ENCODE measurements at places on chromosomes 12 and 14. TPM values are rescaled to one million over a fixed set of nuclear protein-coding genes. Genes with fewer than 3 reads are reported as not detected.
A peak's percentile ranks its signal among the peaks of the same experiment; 100 is the strongest.

LRP1-AS gene
- not detected for total RNA-seq

GRCh38 chr12:53453953-53454640 lies 2.2 kb downstream of the PCBP2 start:
- DNase-seq: no peak
- no peaks in the 10 kb centered on the region for H3K27me3 ChIP-seq
- no peak overlapping the region for H3K27ac ChIP-seq
- H3K4me3 ChIP-seq: peak overlapping the region; percentile 65

DNA sequence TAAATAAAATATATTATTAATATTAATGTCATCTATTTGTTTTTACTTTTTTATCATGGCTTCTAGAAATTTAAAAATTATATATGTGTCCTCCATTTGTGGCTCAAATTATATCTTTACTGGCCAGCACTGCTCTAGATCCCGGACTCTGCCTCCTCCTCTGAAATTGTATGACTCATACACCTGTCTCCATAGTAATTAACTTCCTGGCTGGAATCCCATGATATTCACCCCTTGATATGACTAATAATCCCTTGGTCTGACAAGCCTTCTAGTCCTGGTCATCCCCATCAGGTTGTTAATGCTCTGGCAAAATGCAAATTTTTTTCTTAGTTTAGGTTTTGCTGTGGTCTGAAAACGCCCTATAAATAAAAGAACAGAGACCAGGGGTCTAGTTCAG lies 116.2 kb downstream of the BMP4 start:
- H3K4me3 ChIP-seq: no peak overlapping the region
- no peaks in the 10 kb centered on the region for H3K36me3 ChIP-seq
- H3K27me3 ChIP-seq: no peaks in the 10 kb centered on the region
- DNase-seq: no peak

DNA sequence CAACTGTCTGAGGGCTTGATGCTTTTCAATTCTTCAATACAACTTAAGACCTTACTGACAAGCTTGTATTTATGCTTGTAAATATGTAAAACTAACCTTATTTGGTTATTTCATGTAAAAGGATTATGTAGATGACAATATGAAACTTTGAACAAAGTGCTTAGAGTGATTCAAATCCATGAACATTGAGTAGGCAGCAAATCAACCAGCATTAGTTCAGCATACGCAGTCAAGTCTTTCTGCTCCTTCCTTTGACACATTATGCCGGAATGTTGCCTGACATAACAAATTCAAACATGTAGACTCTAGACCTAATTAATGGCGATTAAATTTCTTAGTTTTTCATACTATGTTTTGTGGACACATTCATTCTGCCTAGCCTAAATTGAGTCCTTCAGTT lies 105.2 kb downstream of the FGD4 start:
- no peaks in the 10 kb centered on the region for H3K36me3 ChIP-seq
- H3K27ac ChIP-seq: peak overlapping the region; percentile 62
- no peak for DNase-seq
- H3K27me3 ChIP-seq: no peaks in the 10 kb centered on the region
- H3K4me1 ChIP-seq: peaks cover 75% of the 10 kb centered on the region
- peak overlapping the region; percentile 3 for H3K4me3 ChIP-seq

GRCh38 chr14:34322940-34323418 lies 139.1 kb downstream of the SPTSSA start:
- DNase-seq: peak; percentile 51
- H3K4me1 ChIP-seq: no peaks in the 10 kb centered on the region
- H3K4me3 ChIP-seq: no peak overlapping the region
- H3K36me3 ChIP-seq: no peaks in the 10 kb centered on the region

TRHDE gene
- 0.32 TPM for total RNA-seq

- no peak overlapping the region for H3K4me3 ChIP-seq
- no peaks in the 10 kb centered on the region for H3K36me3 ChIP-seq
- peak; percentile 7 for DNase-seq
- H3K27ac ChIP-seq: no peak overlapping the region
Observed at GRCh38 chr12:97142737-97143410, 235.8 kb downstream of the NEDD1 start.

DNA sequence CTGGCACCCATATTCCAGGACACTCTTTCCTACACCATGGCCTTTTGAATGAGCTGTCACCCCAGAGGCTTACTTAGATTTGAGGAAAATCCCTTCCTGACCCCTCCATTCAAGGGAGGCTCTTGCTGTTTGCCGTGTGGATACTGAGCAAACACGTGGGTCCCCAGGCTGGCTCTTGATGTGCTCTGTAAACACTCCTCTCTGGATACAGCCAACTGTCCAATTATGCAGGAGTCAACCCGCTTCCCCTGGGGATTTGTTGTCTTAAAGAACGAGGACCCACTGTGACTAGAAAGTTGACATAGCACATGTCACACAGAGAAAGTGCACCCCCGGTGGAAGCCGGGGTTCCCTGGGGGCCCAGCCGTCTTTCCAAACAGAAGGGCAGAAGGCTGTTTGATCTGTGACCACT lies 75.8 kb upstream of the CEP83 start:
- no peak overlapping the region for H3K27ac ChIP-seq
- no peak overlapping the region for H3K4me3 ChIP-seq
- no peak for DNase-seq
- no peaks in the 10 kb centered on the region for H3K27me3 ChIP-seq
- H3K36me3 ChIP-seq: no peaks in the 10 kb centered on the region

DNA sequence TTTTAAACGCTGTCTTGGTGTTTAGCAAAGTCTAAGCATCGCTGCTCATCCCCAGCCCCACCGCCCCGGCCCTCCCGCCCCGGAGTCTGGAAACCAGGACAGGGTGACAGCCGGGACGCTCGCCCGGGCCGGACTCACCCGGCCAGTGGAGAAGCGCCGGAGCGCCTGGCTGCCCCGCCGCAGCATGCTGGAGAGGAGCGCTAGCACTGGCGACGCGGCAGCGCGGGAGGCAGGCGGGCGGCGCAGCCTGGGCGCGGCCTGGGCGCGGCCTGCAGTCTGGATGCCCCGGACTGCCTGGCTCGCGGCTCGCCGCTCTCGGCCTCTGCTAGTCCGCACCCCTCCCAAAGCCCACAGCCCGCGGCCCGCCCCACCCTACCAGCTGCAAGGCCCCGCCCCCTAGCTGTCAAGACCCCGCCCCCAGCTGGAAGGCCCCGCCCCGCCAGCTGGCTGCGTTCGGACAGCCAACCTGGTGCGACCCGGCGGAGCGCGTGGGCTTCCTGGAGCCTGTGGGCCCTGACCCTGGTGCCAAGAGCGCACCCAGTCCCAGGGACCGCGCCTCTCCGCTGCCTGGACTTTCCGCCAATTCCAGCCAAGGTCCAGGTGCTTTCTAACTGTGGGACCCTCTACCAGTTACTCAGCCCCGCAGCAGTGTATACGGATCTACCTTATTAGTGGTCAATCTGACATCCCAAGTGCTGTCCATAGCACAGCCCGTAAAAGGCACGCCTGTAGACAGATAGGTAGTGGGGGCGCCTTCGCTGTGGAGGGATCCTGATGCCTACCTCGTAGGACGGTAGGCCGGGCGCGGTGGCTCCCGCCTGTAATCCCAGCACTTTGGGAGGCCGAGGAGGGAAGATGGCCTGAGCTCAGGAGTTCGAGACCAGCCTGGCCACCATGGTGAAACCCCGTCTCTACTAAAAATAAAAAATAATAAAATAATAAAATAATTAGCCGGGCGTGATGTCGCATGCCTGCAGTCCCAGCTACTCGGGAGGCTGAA lies at the start of gene ALDH1L2:
ALDH1L2 (minus strand) TSS at position 208 of the 1,000 bp plus-strand sequence; CDS start at position 186, 22 bp downstream.
- H3K4me3 ChIP-seq: peak within 1 kb of the TSS; percentile 63
- peak within 1 kb of the TSS; percentile 41 for H3K27ac ChIP-seq
- no peaks in the 10 kb centered on the region for H3K27me3 ChIP-seq
- peaks cover 19% of the 10 kb centered on the region for H3K4me1 ChIP-seq
- DNase-seq: peak; percentile 87

SIX6 gene
- total RNA-seq: not detected

ZBTB25 gene
- 17.4 TPM for total RNA-seq

GRCh38 chr12:131378861-131379665 lies 331.8 kb upstream of the SFSWAP start:
- no peaks in the 10 kb centered on the region for H3K4me1 ChIP-seq
- DNase-seq: no peak

LGR5 gene
- not detected for total RNA-seq

DNA sequence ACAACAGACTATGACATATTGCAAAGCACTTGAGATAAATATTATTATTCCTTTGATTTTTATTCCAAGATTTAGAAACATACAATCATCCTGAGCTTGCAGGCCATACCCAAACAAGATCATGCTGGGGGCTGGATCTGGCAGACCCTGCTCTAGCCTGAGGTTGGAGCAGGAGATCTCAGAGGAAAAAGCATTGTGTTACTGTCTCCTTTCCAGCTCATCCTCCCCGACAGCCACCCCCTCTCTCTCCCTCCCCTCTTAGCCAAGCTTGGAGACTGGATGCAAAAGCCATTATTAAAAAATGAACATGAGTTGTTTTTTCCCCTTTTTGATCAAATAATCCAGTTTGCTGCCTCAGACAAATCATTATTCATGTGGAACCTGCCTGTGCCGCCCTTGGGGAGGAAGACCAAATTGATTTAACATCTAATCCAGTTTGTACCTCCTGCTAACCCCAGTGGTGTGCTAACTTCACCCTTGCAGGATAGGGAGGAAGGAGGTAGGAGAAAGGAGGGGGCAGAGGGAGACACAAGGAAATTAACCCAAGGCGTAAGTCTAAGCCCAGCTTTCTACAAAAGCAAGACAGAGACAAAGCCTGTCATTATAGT lies 565.8 kb upstream of the TBX3 start:
- no peak overlapping the region for H3K27ac ChIP-seq
- no peak for DNase-seq
- H3K36me3 ChIP-seq: no peaks in the 10 kb centered on the region
- H3K27me3 ChIP-seq: no peaks in the 10 kb centered on the region

- no peaks in the 10 kb centered on the region for H3K4me1 ChIP-seq
- no peak overlapping the region for H3K27ac ChIP-seq
- H3K36me3 ChIP-seq: no peaks in the 10 kb centered on the region
- no peak for DNase-seq
Observed at GRCh38 chr14:104357689-104358527, 219.5 kb downstream of the KIF26A start.

DNA sequence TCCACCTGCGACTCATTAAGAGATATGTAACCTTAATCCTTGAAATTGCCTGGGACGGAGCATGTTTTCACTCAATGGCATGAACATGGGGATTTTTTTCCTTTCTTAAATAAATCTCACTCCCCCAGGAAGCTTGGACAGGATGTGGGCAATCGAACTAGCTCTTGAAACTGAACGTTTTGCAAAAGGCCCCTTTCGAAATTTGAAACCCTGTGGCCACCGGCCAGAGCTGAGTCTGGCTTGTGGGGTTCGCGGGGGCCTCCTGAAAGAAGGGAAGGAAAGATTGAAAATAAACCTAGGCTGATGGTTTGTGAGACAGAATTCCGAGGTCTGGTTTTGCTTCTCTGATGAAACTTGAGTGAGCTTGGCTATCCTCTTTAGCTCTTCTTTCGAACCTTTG lies 101.4 kb upstream of the RTL1 start:
- H3K36me3 ChIP-seq: no peaks in the 10 kb centered on the region
- no peak overlapping the region for H3K27ac ChIP-seq
- no peak overlapping the region for H3K4me3 ChIP-seq
- H3K4me1 ChIP-seq: no peaks in the 10 kb centered on the region
- peaks cover 19% of the 10 kb centered on the region for H3K27me3 ChIP-seq

DNA sequence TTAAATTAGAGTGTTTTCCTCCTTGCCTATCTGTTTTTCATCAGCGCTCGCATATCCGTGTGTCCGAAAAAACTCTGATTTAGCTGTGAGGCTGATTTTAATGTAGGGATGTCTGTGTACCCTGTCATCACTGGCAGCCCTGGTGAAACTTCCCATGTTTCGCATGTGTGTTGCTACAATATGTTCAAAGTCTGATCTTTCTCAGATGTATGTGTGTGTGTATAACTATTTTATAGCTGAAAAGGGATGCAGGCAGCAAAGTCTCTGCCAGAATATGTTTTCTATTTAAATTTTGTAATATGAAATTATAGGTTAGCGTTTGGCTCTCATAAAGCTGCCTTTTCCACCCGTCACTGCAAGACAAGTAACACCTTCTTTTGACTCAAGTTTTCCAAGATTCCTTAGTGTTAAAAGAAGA lies 154.8 kb downstream of the TMTC2 start:
- DNase-seq: no peak
- peaks cover 7% of the 10 kb centered on the region for H3K4me1 ChIP-seq
- no peak overlapping the region for H3K27ac ChIP-seq
- no peaks in the 10 kb centered on the region for H3K27me3 ChIP-seq
- no peaks in the 10 kb centered on the region for H3K36me3 ChIP-seq
- no peak overlapping the region for H3K4me3 ChIP-seq

GRCh38 chr14:55662752-55663151 lies 82.7 kb downstream of the KTN1 start:
- H3K4me3 ChIP-seq: no peak overlapping the region
- peak; percentile 4 for DNase-seq

- H3K4me3 ChIP-seq: no peak overlapping the region
- no peak overlapping the region for H3K27ac ChIP-seq
- no peaks in the 10 kb centered on the region for H3K4me1 ChIP-seq
- DNase-seq: no peak
- no peaks in the 10 kb centered on the region for H3K36me3 ChIP-seq
Observed at GRCh38 chr12:69633061-69633460, 22.4 kb upstream of the LRRC10 start.

DNA sequence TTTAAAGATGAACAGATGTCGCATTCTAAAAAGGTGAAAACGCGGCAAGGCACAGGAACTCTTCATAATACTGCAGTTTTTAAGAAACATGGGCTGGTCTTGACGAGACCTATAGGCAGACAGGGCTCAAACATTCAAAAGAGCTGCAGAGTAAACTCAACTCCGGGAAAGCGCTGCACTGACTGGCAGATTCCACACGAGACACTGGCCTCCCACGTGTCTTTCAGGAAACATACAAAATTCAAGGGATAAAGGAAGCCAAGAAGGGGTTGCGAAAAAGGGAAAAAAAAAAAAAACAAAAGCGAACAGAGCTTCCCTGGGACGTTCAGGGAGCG lies 614 bp upstream of the ARF6 start:
- peak; percentile 71 for DNase-seq
- peak overlapping the region; percentile 100 for H3K27ac ChIP-seq
- H3K4me1 ChIP-seq: peaks cover 40% of the 10 kb centered on the region
- H3K4me3 ChIP-seq: peak overlapping the region; percentile 97

RNASE2 gene
- 1.2 TPM for total RNA-seq

MTHFD1 gene
- total RNA-seq: 67.8 TPM

BMAL2 gene
- 5.6 TPM for total RNA-seq

DNA sequence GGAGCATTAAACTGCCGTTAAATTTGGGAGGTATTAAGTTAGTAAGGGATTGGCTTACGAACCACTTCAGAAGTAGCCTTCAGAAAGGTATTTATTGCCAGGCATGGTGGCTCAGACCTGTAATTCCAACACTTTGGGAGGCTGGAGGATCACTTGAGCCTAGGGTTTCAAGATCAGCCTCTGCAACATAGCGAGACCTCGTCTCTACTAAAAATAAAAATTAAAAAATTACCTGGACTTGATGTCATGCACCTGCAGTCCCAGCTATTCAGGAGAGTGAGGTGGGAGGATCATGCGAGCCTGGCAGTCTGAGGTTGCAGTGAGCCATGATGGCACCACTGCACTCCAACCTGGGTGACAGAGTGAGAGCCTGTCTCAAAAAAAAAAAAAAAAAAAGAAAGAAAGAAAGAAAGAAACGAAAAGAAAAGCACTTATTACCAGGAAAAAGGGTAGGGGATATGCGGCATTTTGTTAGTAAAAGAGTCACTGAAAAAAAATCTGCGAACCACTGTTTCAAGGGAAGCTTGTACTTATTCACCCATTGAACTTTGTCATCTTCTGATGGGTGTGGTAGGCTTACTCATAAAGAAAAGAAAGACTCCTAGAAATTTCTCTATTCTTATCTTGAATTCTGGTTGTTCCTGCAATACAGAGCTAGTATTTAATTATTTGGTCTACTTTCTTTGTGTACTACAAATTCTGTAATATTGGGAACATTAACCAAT lies 33.6 kb upstream of the PLEKHA5 start:
- no peaks in the 10 kb centered on the region for H3K36me3 ChIP-seq
- DNase-seq: no peak
- no peak overlapping the region for H3K4me3 ChIP-seq
- no peaks in the 10 kb centered on the region for H3K4me1 ChIP-seq

MUCL1 gene
- not detected for total RNA-seq
